ENCODE measurements at places on chromosomes 5 and 9.

GRCh38 chr9:112050544-112051475 is 124.3 kb downstream of the SUSD1 start:
- no peak for DNase-seq

GRCh38 chr5:141245250-141245717 is at the start of gene PCDHB15:
Gene PCDHB15 (plus strand): TSS chr5:141245395. CDS start chr5:141245579, 184 bp downstream.
- peak; percentile 18 for DNase-seq

GRCh38 chr5:137316346-137316736 is 182.8 kb downstream of the SPOCK1 start:
- DNase-seq = no peak

GRCh38 chr9:20463823-20464222 is 158.5 kb downstream of the MLLT3 start:
- no peak for DNase-seq

DNA sequence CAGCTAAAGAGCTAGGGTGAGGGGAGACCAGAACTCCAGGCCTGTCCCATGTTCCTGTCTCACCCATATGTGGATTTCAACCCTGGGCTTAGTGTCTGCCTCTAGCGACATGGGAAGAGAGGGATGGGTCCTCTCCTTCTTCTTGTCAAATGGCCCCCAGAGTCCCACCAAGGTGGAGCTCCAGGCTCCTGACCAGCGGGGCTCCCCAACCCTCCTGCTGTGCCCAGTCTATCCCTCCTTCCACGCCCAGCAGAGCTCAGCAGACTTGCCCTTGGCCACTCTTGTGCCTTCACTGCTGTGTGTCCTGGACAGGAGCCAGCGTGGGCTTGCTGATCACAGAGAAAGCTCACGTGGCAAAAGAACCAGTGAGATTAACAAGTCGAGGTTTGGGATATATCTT is 123.0 kb upstream of the GABRP start:
- no peak for DNase-seq

DNA sequence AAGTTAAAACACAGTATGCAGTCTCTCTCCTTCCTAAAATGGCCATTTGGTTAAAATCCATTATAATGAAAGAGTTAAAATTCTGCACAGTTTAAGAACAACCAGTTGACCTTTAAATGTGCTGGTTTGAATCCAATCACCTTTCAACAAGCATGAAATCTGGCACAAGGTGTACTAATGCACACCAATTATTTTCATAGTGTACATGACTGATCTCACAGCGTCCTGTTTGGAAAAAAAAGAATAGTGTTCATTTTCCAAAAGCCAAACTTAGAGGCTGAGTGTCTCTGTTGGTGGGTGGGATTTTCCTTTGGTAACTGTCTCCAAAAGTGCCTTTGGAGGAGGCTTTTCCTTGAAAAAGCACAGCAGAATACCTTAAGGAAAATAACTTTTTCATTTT is 180.6 kb downstream of the DEPDC1B start:
- DNase-seq = no peak

- DNase-seq = no peak
These were observed 59.4 kb downstream of the ANXA1 start for GRCh38 chr9:73210886-73211666.

- no peak for DNase-seq
These were observed 8.7 kb downstream of the UBQLN1 start for GRCh38 chr9:83698976-83699585.

- no peak for DNase-seq
These were observed 18.6 kb upstream of the PSAT1 start for GRCh38 chr9:78278177-78278777.

DNA sequence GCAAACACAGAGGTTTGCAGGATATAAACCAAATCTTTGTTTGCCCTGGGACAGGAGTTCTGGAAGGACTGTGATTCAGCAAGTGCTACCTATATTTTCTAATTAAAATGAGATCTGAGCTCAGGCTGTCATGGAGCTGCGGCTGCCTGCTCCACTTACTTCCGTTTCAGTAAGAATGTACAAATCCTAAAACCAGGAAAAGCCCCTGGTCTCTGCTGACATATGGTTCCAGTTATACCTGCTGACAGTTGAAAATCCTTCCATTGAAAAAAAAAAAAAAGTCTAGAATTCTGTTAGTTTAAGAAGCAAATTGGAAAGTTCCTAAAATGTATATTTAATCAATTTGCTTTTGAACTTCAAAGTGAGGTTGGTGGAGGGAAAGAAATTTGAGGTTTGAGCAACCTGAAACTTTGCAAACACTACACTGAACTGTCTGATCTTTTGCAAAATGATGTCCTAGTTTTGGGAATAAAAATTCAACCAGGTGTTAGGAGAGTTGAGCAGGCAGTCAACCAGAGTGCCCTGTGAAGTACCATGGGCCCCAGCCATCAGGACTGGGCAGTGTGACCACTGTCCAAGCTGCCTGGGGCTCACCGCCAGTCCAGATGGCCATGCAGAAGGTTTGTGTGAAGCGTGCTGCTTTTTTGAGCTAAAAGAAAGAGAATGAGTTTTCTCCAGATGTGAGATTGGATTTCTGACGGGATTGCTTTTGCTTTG is 50.6 kb downstream of the SHB start:
- DNase-seq = no peak

GRCh38 chr9:118306801-118307200 is 602.6 kb downstream of the TLR4 start:
- no peak for DNase-seq

DNA sequence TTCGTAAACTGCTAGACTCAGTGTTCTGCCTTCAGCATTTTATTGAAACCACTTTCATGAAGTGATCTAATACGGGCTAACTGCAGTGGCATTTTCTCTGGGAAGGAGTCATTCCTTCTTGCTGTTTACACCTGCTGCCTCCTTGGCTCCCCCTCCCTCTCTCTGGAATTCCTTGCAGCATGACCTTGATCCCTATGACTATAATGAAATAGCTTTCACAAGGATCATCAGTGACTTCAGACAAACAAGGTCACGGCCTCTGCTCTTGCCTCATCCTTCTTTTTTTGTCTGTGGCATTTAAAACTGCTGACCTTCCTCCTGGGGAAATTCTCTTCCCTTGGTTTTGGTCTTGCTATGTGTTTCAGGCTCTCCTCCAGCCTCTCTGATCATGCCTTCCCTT is 90.2 kb downstream of the ZNF462 start:
- DNase-seq = no peak

- no peak for DNase-seq
These were observed 180.0 kb downstream of the SPATA31D1 start for GRCh38 chr9:82168585-82168984.

GRCh38 chr5:126468091-126468490 is 44.9 kb downstream of the GRAMD2B start:
- no peak for DNase-seq

GRCh38 chr5:14396737-14397136 is 184.9 kb upstream of the OTULINL start:
- DNase-seq = no peak

DNA sequence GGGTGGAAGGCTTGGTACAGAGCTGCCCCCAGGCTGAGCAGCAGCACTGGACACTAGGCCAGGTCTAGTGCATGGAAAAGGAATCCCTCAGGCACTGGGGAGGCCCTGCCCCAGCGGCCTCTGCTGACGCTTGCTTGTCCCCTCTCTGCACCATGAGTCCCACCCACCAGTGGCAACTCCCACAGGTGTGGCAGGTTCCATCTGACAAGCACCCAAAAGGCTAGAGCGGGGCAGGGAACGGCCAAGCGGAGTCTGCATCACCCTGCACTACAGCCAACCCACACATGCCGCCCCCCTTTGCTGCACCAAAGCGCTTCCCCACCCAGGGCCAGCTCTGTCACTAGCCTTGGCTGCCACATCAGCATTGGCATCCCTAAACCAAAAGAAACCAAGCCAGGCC is 115.2 kb upstream of the SARDH start:
- DNase-seq = no peak

DNA sequence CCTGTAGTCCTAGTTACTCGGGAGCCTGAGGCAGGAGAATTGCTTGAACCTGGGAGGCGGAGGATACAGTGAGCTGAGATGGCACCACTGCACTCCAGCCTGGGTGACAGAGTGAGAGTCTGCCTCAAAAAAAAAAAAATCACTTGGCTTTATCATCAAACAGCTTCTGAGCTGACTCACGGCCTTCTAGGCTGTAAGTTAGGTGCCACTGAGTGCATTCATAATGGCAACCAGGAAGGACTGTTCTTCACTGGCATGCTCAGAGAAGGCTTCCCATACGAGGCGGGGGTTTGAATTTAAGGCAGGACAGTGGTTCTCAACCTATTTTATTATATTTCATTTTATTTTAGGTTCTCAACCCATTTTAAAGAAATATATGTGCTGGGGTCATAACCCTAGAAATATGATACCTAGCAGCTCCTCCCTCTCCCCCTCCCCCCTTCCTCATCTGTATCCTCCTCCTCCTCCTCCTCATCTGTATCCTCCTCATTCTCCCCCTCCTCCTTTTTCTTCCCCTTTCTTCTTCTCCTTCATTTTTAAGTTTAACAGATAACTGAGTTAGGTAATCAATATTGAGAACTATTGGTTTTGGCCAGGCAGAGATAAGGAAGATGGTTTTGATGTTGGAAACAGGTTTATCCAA is 19.0 kb upstream of the LHFPL2 start:
- no peak for DNase-seq

DNA sequence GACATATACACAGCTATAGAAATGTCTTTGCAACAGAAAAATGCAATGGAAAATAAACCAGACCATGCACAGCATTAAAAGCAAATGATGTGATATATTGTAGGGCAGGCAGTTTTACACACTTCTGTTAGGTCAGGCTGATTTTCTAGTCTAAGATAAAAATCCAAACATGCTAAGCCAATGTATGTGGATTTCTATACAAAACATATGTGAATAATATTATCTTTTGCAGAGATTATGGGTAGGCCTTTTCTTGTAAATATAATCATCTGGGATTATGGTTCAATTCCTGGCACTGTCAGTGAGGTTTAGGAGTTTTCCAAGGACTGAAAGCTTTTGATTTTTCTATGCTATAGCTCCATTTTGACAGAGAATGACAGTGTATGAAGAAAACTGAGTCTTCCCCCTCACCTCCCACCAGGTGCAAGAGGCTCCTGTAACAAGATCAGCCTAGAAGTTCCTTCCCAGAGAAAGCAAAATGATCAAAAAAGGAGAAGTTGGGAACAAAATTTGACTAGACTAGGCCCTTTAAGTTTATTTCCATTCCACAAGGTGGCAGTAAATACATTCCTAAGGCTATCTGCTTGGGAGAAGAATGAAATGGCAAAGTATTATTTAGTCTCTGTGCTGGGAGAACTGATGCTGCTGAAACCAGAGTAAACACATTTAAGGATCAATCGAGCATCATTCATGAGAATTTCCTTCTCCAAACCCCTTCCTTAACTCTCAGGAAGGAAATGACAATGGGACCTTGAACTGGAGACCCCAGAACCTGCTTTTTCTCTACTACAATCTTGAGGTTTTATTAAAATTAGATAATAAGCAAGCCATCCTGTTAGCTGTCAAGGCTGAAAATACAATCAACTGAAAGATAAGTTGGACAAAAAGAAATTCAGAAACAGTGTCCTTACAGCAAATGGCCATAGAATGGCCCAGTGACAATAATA is 133.0 kb upstream of the TUT7 start:
- DNase-seq = peak; percentile 4

- no peak for DNase-seq
These were observed at the start of gene PCDHA10 for GRCh38 chr5:140855772-140856674. Gene PCDHA10 (plus strand): TSS chr5:140855897. CDS start chr5:140856049, 152 bp downstream.

- no peak for DNase-seq
These were observed 57.7 kb upstream of the CER1 start for GRCh38 chr9:14780251-14780650.

GRCh38 chr5:138186002-138186447 is 7.1 kb downstream of the KIF20A start:
- DNase-seq = no peak

DNA sequence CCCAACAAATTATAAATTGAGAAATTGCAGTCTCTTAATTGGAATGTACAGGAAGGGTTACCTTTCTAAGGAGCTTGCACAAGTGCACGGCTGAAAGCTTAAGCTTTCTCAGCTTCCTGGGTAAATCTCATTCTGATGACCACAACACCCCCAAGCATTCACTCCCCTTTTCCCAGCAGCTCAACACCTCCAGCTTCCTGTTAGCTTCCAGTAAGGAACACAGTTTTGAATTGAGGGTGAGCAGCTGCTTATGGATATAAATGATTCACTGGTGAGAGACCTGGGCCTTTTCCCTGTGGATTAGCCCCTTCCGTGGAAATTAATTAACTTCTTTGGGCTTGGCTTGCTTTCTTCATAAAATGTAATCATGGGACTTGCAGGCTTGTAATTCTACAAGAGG is 101.2 kb downstream of the SLC28A3 start:
- no peak for DNase-seq

DNA sequence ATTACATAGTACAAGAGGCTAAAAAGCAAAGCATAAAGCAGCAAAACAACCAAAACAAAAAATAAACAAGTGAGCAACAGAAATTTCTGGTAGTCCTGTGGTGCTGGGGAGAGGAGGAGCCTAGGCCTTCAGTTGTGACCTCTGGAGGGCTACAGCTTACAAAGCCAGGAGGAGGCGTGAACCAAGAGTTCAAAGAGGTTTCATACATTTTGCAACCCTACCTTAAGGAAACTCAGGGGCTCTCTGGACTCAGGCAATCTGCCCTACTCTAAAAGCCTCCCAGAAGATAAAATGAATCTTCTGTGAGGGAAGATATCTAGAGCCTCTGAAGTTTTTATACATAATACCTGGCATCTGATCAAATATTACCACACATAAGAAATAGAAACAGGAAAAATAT is 187.4 kb downstream of the AGTPBP1 start:
- no peak for DNase-seq

DNA sequence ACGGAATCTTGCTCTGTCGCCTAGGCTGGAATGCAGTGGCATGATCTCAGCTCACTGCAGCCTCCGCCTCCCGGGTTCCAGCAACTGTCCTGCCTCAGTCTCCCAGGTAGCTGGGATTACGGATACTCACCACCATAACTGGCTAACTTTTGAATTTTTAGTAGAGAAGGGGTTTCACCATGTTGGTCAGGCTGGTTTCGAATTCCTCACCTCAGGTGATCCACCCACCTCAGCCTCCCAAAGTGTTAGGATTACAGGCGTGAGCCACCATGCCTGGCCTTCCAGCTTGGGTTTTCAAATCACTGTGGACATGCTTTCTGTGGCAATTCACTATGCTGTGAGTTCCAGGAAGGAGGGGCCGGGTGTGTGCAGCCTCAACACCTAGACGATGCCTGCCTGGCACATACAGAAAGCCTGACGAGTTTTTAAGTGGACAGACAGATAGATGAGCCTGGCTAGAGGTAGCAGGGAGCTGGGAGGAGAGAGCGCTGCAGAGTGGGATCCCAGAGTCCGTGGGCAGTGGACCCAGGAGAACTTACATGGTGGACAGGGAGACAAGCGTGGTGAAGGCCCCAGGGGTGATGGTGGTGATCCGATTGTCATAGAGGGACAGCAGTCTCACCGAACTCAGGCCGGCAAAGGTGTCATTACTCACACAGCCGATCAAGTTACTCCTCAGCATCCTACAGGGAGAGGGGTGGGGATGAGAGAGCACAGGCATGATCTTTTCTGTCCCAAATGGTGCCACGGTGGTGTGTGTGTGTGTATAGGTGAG is 173.4 kb upstream of the PANK3 start:
- no peak for DNase-seq

GRCh38 chr5:139862313-139862712 is 66.7 kb downstream of the PSD2 start:
- DNase-seq = no peak

- DNase-seq = no peak
These were observed 57.9 kb upstream of the PPP3R2 start for GRCh38 chr9:101652601-101653175.
